ENCODE measurements at places on chromosomes 1 and 21.
A peak's percentile ranks its signal among the peaks of the same experiment; 100 is the strongest.

DNA sequence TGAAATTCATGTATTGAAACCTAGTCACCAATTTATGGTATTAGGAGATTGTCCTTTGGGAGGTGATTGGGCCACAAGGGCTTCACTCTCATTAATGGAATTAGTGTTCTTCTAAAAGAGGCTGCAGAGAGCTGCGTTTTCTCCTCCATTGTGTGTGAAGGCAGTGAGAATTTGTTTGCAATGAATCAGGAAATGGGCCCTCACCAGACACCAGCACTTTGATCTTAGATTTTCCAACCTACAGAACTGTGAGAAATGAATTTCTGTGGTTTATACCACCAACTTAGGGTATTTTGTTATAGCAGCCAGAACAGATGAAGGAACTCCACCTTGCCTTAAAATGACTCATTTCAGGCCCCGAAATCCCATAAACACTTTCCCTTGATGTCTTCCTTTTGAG is 544.2 kb downstream of the RWDD3 start:
- DNase-seq, result no peak

DNA sequence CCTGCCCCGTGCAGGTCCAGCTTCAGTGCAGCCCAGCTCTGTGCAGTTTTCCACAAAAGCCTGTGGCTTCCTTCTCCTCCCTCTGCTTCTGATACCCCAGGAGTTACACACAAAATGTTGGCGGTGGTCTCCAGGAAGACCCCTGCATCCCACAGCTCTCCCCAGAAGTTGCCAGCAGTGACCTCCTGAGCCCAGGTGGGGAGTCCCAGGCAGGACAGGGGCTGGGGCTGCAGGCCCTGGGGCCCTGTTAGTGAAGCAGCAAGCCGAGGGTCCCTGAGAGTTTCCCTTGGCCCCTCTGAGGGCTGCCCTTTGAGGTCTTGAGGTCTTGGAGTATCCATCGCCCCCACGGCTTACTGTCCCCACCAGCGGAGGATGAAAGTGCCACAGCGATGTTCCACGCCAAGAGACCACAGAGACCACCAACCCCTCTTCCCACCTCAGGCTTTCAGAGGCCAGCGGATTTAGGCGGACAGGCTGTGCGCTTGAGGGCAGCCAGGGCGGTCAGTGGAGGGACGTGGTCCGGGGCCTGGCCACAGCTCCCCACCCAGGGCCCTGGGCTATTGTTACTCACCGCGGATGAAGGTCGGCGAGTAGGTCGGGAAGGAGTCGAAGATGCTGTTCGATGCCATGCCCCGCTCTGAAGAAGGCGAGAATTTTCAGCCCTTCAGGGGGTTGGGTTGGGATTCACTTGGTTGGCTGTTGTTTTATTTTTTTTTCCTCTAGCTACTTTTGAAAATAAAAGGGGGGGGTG is 34.0 kb upstream of the RUNX3 start:
- DNase-seq, result no peak

DNA sequence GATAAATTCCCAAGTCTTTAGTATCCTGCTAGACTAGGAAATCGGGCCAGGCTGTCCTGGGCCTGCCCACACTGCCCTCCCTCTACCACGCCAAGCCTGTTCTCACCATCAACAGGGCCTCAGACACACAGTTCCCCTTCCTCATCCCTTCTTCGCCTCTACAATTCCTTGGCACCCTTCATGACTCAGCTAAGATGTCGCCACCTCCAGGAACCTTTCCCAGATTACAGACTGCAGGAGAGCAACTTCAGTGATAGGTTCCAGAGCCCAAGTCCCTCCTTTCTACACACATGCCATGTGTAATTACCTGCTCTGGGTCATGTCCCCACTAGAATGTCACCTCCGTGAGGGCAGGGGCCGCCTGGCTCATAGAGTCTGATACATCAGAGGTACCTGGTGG is 3.3 kb downstream of the RIMS3 start:
- DNase-seq, result no peak

DNA sequence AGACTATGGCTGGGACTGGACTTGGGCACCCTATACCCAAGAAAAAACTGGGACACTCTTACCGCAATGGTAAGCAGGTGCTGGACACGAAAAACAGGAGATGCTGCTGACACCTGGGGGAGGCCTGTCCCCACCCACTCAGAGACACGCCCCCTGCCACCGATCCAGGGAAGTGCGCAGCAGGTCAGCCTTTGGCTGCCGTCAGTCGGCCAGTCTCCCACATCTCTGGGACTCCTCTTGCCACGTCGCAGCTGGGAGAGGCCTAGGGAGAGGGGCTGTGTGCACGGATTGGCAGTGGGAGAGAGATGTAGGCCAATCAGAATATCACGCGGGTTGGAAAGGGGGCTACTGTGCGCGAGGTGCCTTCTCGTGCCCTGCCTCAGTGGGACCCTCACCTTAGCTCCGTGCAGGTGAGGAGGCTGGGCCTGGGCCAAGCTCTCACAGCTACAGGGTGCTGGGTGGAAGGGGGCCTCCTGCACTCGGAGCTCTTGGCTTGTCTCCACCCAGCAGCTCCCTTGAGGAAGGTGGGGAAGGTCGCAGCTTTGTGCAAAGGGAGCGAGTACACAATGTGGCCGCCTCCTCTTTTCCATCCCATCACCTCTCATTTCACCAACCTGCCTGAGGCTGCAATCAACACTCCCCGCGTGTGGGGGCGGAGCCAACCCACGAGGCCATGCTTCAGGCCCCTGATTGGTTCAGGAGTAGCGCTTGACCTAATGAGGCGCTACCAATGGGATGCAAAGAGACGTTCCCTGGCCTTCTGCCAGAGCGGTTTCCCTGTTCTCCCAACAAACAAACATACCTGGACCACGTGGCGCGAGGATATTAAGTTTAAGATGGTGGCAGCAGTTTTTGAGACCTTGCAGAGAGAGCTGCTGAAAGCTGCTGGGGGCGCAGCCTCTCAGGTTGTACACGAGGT is 25.7 kb upstream of the LDLRAP1 start:
- DNase-seq, result no peak

DNA sequence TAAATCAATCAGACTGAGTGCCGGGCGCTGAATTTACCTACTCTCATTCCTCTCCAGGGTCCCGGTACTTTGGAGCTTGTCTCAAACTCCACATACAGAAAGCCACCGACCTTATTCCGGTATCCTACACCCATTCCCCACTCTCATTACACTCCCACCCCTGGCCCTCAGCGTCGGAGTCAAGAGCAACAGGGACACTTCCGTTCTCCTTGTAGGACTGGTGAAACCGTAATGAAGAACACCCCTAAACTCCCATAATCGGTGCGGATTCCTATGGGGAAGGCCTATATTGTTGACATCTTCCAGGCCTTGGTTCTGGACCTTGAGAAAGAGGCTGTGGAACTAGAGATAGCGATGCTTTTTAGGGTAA is 798 bp downstream of the ZBED6 start:
- peak; percentile 38 for DNase-seq

DNA sequence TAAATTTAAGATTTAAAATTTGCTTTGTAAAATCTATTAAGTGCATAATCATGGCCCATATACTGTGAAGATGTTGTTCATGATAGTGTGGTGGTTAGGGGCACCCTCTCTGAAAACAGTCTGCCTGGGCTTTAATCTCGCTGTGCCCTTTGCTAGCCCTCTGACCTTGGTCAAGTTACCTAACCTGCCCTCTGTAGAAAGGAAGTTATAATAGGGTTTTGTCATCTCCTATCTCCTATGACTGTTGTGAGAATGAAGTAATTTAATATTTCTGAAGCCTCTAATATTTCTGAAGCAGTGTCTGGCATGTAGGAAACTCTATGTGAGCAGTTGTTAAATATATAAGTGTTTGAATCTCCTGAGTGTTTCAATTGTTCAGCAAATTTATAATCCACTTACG is 116.6 kb upstream of the IVNS1ABP start:
- DNase-seq, result no peak

DNA sequence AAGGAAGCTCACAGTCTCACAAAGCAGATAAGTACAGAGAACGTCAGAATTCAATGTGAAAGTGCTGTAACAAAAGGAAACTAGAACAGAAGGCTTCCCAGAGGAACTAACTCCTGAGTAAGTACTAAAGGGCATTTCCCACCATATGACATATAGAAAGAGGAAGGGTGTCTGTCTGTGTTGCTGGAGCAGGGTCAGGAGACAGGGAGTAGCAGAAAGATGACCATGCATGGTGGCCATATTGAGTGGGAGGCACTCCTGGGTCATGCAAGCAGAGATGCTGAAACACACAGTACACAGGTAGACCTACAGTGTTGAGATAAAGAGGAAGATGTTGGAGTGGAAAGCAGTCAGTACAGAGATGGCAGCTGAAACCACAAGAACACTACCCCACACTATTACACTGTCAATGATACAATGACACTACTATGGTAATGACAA is 47.3 kb downstream of the SLC25A24 start:
- DNase-seq, result peak; percentile 81
